Choroid plexus epithelial cell (primary cell): ENCODE measurements at places on chromosomes 13 and 19.

GRCh38 chr13:113890774-113891480 lies 27.1 kb upstream of the GAS6 start:
- DNase-seq: no peak

DNA sequence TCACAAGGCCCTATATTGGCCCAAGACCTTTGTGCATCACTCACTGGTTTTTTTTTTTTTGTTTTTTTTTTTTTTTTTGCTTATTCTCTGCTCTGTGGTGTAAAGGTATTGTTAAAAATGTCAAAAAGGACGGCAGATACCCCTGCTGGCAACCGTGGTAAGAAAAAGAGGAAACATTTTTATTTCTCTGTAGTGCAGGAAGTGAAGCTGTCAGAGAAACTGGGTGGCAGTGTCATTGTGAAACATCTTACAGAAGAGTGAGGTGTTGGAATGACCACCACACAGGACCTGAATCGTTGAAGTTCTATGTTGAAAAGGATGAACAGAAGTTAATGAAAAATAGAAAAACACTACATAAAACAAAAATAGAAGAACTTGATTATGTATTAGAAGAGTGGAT lies 346.4 kb downstream of the FGF9 start:
- DNase-seq: no peak

DNA sequence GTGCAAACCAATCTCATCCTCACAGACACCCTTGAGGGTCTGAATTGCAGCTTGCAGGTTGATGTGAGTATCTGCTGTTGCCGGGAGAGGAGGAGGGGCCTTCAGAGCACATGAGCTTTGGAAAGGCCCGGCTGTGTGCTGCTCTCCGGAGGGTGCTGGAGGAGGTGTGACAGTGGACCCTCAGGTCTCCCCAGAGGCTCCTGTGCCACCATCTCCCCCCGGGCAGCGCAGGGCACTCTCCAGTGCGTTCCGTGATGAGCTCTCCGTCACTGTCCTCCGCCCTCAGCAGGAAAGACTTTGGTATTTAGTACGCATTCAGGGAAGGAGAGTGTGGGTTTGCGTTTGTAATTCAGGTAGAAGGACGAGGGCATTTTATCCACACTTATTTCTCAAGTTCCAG lies 20.0 kb downstream of the LAMP1 start:
- no peak for DNase-seq

- DNase-seq: no peak
These were observed 285.2 kb downstream of the SHISA2 start for GRCh38 chr13:25766576-25766975.

DNA sequence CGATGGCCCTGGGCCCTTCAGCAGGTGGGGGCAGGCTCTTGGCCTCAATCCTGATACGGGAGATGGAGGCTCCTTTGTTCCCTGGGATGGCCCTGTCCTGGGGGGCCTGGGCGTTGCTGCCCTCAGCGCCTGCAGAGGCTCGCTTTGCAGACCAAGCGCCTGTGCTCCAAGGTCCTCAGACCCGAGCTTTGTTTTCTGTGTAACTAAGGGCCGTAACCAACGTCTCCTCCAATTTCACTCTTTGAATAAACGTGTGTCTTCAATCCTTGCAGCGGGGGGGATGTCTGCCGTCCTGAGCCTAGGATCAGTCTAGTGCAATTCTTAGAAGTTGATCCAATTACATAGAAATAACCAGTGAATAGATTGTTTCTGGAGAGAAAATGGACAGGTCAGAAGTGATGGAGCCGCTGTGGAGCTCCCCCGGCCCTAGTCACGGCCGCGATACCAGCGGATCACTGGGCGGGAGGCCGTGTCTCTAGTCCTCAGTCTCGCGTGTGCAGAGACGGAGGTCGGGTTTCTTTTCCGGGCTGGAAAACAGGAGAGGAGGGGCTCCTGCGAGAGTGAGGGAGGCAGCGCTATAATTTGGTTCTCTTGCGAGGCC lies 5.3 kb downstream of the PTBP1 start:
- DNase-seq: peak; percentile 81

DNA sequence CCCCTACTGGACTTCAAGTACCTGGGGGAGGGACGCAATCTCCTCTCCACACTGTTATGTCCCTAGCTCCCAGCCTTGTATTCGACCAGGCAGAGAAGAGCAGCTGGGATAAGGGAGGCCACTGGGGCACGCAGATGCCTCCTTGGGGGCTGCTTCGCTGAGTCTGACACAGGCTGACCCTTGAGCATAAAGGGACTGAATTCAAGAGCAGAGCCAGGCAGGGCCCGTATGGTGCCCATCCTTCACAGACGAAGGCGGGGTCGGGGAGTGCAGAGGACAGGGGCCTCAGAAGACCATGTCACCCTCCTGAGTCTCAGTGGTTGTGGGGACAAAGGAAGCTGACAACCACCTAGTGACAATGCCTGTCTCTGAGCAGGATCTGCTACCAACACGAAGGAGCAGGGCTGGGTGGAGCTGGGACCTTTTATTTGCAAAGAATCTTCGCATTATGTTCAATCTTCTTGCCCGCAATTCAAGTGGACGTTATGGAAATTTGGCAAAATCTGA lies 124.6 kb downstream of the TUBA3C start:
- no peak for DNase-seq

GRCh38 chr19:8123683-8124082 lies 25.7 kb downstream of the FBN3 start:
- no peak for DNase-seq

- DNase-seq: no peak
These were observed 45.6 kb upstream of the WDFY2 start for GRCh38 chr13:51538591-51539179.

DNA sequence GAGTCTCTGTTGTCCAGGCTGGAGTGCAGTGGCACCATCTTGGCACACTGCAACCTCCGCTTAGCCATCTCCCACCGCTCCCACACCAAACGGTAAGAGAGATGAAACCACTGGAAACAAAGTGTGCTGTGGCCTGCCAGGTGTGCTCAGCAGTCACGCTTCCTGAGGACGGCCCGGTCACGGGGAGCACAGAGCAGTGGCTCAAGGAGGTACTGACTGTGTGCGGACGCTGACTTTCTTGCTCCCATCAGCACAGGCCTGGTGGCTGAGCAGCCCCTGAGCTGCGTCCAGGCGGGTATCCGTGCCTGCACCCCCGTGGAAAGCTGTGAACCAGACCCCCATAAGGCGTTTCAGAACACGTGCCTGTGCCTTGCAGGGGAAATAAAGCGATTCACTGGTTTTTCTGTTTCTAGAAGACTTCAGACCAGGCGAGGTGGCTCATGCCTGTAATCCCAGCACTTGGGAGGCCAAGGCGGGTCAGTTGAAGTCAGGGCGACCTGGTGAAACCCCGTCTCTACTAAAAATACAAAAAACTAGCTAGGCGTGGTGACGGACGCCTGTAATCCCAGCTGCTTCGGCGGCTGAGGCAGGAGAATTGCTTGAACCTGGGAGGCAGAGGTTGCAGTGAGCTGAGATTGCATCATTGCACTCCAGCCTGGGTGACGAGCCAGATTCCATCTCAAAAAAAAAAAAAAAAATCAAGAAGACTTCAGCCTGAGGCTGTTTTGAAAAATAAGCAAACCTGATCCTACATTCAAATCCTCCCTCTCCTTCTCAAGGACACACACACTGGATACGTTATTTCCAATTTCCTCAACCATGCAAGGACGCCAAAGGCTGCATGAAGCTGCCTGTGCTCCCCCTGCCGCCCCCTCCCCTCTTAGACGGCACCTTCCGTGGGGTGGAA lies 25.5 kb downstream of the ADPRHL1 start:
- peak; percentile 63 for DNase-seq

- DNase-seq: peak; percentile 50
These were observed 18.1 kb downstream of the ARHGEF18 start for GRCh38 chr19:7366701-7367420.

DNA sequence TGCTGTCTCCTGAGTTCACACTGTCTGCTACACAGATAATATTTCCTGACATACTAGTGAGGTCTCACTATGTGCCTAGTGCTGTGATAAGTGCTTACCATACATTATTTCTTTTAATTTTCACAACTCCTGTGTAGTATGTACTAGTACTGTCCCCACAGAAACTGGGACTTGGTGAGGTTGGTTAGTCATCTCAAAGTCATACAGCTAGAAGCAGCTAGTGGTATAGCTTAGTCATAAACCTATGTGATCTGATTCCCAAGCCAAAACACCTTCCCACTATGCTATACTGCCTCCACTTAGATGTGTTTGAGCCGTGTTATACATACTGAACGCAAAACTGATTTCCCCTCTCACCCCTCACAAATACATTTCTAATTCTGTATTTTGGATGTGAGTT lies 10.5 kb downstream of the MTMR6 start:
- peak; percentile 14 for DNase-seq

DNA sequence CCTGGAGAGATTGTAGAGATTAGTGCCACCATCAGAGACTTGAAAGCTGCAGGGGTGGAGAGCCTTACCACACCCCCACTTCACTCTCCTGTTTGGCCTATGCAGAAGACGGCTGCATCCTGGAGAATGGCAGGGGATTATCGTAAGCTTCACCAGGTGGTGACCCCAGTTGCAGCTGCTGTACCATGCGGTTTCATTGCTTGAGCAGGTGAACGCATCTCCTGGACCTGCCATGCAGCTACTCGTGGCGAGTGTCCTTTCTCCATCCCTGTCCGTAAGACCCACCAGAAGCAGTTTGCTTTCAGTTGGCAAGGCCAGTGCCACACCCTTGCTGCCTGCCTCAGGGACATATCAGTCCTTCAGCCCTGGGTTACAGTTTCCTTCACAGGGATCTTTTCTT lies 21.2 kb downstream of the PPP5C start:
- no peak for DNase-seq

DNA sequence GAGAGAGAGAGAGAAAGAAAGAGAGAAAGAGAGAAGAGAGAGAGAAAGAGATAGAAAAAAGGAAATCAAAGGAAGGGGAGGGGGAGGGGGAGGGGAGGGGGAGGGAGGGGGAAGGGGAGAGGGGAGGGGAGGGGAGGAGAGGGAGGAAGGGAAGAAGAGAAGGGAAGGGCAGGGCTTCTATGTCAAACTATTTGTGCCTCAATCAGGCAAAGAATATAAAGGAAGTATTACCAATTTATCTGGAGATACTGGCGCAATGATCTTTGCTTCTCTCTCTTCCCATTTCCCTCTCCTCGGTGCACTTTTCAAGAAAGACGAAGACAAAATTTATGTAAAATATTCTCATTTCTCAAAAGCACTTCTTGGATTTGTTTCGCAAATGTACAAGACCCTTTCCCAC lies 9.3 kb upstream of the INSR start:
- no peak for DNase-seq

DNA sequence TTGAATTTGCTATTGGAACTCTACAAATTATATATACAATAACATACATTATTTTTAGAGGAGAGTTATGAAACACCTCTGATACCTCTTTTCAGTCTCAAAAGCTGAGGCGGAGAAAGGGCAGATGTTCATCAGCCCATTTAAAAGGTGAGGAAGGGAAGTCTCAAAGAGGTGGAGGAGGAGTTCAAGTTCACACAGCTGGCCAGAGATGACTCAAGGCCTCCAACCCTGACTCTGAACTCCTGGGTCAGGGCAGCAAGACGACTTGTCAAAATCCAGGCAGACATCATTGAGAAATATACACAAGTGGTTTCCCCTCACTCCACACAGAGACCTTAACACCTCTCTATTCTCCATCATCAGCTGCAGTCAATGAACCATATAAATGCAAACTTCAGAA lies 2.1 kb downstream of the SIAH3 start:
- DNase-seq: no peak

- DNase-seq: peak; percentile 58
These were observed 10.5 kb downstream of the PEAK3 start for GRCh38 chr19:2271234-2272103.

DNA sequence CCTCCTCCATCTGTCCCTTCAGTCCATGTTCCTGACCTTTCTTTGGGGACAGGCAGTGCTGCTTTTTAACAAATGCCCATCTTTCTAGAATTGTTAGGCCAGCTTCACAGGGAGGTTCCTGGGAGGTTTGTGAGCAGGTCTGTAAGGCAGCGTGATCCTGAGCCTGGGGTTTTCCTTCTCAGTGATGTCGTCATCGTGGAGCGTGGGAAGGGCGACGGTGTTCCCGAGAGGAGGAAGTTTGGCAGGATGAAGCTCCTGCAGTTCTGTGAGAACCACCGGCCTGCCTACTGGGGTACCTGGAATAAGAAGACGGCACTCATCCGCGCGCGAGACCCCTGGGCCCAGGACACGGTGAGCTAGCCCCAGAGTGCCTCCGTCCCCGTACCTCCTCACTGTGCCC lies 26.8 kb downstream of the CHAF1A start:
- no peak for DNase-seq

DNA sequence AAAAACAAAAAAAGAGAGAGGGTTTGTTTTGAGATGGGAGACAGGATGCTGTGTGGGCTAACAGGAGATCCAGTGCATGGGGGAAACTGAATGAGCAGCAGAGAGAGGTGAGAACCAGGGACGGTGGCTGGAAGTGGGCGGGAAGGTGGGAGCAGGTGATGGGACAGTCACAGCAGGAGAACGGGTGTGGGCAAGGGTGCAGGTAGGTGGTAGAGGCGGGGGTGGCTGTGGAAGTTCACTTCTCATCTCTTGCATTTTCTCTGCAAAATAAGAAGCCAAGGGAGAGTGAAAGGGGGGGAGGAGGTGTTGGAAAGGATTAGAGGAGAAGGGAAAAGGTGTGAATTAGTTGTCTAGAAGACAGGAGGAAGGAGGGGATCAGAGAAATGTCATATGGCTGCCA lies 21.9 kb downstream of the FBXO17 start:
- no peak for DNase-seq

DNA sequence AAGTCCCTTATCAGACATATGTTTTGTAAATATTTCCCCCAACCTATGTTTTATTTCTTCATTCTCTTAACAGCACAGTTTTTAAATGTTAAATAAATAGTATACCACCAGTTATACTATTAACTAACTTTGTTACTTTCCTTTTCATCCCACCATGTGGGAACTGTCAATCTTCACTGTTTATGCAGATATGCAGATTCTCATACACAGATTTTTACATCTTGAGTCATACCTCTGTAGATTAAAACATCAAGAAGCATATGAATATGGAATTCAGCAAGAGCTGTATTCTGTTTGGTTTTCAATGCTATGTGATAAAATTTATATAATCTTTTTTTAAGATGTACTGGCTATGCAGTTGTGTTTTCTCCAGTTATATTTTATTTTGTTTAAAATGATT lies 566.3 kb downstream of the LIG4 start:
- peak; percentile 39 for DNase-seq

- DNase-seq: peak; percentile 72
These were observed at the start of gene AKT2 for GRCh38 chr19:40284501-40285352. AKT2 (minus strand) TSS chr19:40285345; CDS start chr19:40265267, 20,078 bp downstream.

DNA sequence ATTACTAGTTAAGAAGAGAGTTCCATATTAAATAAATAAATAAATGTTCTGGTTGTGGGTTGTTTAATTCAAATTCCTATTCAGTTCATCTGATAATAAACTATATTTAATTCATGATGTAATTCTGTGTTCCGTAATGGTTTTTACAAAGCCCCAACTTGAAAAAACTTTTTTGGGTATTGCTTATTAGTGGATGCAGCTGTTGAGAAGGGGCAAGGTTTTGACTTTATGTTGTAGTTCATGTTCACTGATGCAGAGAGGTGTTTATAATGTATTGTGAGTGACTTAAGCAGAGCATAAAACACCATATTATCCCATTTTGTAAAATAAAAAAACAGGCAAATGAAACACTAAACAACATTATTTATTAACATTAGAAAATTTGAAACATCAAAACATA lies 107.3 kb upstream of the TNFSF11 start:
- no peak for DNase-seq
